ENCODE measurements at places on chromosomes 11 and 22.

- no peak for DNase-seq
Measured at GRCh38 chr11:133222425-133223330, 309.6 kb downstream of the OPCML start.

DNA sequence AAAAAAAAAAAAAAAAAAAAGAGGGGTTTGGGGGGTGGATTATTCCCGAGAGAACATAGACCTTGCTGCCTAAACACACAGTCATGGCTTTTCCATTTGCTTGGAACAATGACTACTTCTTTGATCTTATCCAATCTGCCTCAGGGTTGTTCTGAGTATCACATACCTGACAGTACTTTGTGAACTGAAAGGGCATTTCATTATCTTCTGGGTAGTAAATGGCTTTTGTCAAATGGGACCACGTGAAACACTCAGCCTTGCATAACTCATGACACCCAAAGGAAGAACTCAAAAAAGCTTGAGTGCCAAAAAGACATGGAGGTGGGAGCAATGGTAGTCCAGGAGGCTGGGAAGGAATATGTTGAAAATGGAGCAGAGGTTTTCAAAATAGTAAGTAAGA lies 123.2 kb upstream of the BID start:
- DNase-seq, result no peak

DNA sequence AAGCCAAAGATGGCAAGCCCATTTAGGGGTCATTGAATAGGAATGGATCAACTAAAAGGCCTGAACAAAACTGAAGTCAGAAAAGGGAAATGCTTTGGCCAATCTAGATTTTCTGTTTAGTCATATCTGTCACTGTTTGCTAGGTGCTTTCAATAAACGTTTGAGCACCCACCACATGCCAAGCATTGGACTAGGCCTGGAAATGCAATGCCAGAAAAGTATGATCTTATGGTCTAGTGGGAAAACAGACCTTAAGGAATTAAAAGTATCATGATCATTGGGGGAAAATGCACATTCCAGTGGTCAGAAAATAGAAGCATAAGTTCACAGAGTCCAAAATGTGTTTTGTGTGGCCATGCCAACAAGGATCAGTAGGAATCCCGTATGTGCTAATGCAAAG lies 76.8 kb upstream of the BIRC3 start:
- DNase-seq, result no peak

- no peak for DNase-seq
Measured at GRCh38 chr11:134644476-134645456, 232.7 kb upstream of the B3GAT1 start.

- DNase-seq, result no peak
Measured at GRCh38 chr11:111220721-111221120, 24.8 kb upstream of the POU2AF2 start.

DNA sequence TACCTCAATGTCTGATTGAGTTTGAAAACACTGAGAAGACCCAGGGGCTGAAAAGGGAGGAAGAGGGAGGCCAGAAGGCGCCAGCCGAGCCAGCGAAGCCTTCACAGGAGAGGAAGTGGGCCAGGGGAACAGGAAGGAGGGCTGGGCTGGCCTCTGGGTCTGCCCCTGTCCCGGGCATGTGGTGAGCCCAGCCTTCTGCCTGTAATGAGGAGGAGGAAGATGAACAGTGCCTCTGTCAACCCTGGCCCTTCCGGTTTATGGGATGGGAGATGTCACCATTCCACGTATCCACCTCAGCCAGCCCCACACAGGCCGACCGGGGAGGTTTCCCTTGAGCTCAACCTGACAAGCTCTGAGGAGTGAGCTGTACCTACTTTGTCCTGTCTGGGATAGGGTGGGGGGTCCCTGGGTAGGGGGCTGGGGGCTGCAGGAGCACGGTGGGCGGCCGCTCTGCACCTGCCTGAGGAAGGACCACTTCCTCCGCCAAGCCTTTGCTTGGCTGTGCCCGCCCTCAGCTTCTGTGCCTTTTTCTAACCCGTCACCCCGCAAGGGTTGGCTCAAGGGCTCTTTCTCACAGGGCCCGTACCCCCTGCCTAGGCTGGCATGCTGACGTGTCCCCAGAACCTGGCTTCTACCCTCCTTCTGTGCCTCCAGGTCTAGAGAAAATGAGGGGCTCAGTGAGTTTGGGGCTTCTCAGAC lies 2.0 kb downstream of the PARVG start:
- DNase-seq, result no peak

DNA sequence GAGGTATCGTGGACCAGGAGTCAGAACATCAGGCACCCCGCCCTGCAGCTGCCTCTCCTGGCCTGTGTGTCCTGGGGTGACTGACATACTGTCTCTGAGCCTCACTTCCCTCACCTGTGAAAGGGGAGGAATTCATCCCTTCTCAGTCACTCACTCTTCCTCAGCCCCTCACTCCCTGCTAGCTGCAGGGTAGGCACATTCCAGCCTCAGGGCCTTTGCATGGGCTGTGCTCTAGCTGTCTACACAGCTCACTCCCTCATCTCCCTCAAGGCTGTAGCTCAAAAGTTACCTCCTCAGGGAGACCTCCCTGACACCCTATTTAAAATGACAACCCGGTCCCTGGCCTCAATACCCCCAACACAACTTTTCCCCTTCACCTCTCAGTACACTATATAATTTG lies 2.5 kb downstream of the TP53I11 start:
- DNase-seq, result no peak

- DNase-seq, result no peak
Measured at GRCh38 chr11:108025387-108026080, 16.8 kb downstream of the CUL5 start.

GRCh38 chr11:121119440-121119839 lies 18.4 kb downstream of the TECTA start:
- no peak for DNase-seq

- no peak for DNase-seq
Measured at GRCh38 chr11:62905296-62905695, 15.9 kb downstream of the CHRM1 start.

GRCh38 chr11:6652182-6652581 lies 3.4 kb downstream of the DCHS1 start:
- DNase-seq, result no peak
